ENCODE measurements at places on chromosomes 12 and 14.
A peak's percentile ranks its signal among the peaks of the same experiment; 100 is the strongest.

GRCh38 chr12:13252024-13252423 lies 55.5 kb downstream of the EMP1 start:
- no peak for DNase-seq

- DNase-seq: no peak
These were observed 45.5 kb downstream of the PAWR start for GRCh38 chr12:79645235-79645630.

GRCh38 chr12:110234331-110234751 lies 46.7 kb upstream of the ATP2A2 start:
- no peak for DNase-seq

- DNase-seq: no peak
These were observed 9.0 kb downstream of the CCDC85C start for GRCh38 chr14:99595034-99595433.

DNA sequence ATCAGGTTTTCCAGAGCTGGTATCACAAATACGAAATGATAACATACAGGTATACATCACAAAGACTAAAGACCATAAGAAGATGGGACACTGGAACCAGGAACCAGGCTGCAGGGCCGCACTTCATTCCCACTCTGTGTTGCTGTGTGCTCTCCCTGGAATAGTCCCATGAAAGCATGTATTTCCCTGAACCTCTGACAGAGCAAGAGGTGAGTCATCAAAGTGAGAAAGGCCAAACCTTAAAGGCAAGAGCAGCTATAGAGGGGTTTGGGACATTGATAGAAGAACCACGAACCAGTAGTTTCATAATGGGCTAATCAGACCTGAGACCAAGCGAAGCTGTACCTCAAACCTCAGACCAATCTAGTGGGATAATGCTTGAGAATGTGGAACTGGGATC lies 283.0 kb upstream of the PRKD1 start:
- DNase-seq: peak; percentile 34

GRCh38 chr12:88793096-88793495 lies 212.8 kb upstream of the KITLG start:
- peak; percentile 23 for DNase-seq
